ENCODE measurements at places on chromosomes 6 and 20. TPM values are rescaled to one million over a fixed set of nuclear protein-coding genes. Genes with fewer than 3 reads are reported as not detected.
A peak's percentile ranks its signal among the peaks of the same experiment; 100 is the strongest.

GRCh38 chr6:169391473-169392071 lies 137.9 kb upstream of the THBS2 start:
- no peak for DNase-seq
- no peak overlapping the region for H3K27ac ChIP-seq
- H3K27me3 ChIP-seq: peaks cover 70% of the 10 kb centered on the region

- no peak overlapping the region for H3K4me3 ChIP-seq
- no peaks in the 10 kb centered on the region for H3K4me1 ChIP-seq
- H3K27ac ChIP-seq: no peak overlapping the region
Measured at GRCh38 chr6:145367149-145367548, 368.2 kb downstream of the EPM2A start.

- H3K27me3 ChIP-seq: no peaks in the 10 kb centered on the region
- no peak overlapping the region for H3K4me3 ChIP-seq
- H3K36me3 ChIP-seq: peaks cover 84% of the 10 kb centered on the region
- no peak overlapping the region for H3K27ac ChIP-seq
Measured at GRCh38 chr6:112160745-112161144, 73.4 kb downstream of the FAM229B start.

DNA sequence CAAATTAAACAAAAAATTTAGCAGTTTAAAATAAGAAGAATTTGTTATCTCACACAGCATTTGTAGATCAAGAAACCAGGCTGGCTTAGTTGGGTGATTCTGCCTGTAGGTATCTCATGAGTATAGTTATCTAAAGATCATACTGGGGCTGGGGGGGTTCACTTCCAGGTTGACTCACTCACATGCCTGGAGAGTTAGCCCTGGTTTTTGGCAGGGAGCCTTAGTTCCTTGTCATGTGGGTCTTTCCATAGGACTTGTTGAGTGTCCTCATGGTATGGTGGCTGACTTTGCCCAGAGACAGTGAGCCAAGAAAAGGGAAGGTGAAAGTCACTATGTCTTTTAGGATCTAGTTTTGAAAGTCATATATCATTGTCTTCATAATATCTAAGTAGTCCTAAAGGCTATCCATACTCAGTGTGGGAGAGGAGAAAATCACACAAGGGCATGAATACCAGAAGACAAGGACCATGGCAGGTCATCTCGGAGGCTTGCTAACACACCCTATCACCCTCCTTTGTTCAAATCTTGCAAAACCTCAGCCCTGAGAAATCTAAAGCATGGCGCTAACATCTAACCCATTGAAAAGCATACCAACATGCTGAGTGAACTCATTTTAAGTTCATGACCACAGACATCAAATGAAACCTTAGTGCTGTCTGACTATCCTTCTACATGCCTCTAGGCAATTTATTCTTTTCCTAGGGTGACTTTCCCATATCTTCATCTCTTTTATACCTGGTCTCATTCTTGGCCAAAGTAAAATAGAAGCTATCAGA lies 39.2 kb downstream of the CYP24A1 start:
- H3K27ac ChIP-seq: peak overlapping the region; percentile 99
- peak; percentile 68 for DNase-seq
- H3K4me1 ChIP-seq: peaks cover 47% of the 10 kb centered on the region
- no peaks in the 10 kb centered on the region for H3K27me3 ChIP-seq

GRCh38 chr20:22687676-22688349 lies 103.4 kb upstream of the FOXA2 start:
- H3K27ac ChIP-seq: no peak overlapping the region
- no peaks in the 10 kb centered on the region for H3K4me1 ChIP-seq
- no peaks in the 10 kb centered on the region for H3K27me3 ChIP-seq
- DNase-seq: no peak
- H3K4me3 ChIP-seq: no peak overlapping the region
- H3K36me3 ChIP-seq: no peaks in the 10 kb centered on the region

- no peak overlapping the region for H3K27ac ChIP-seq
- H3K36me3 ChIP-seq: no peaks in the 10 kb centered on the region
- no peaks in the 10 kb centered on the region for H3K27me3 ChIP-seq
- peaks cover 7% of the 10 kb centered on the region for H3K4me1 ChIP-seq
- H3K4me3 ChIP-seq: no peak overlapping the region
- DNase-seq: no peak
Measured at GRCh38 chr6:24589334-24589733, 56.7 kb downstream of the KIAA0319 start.

DNA sequence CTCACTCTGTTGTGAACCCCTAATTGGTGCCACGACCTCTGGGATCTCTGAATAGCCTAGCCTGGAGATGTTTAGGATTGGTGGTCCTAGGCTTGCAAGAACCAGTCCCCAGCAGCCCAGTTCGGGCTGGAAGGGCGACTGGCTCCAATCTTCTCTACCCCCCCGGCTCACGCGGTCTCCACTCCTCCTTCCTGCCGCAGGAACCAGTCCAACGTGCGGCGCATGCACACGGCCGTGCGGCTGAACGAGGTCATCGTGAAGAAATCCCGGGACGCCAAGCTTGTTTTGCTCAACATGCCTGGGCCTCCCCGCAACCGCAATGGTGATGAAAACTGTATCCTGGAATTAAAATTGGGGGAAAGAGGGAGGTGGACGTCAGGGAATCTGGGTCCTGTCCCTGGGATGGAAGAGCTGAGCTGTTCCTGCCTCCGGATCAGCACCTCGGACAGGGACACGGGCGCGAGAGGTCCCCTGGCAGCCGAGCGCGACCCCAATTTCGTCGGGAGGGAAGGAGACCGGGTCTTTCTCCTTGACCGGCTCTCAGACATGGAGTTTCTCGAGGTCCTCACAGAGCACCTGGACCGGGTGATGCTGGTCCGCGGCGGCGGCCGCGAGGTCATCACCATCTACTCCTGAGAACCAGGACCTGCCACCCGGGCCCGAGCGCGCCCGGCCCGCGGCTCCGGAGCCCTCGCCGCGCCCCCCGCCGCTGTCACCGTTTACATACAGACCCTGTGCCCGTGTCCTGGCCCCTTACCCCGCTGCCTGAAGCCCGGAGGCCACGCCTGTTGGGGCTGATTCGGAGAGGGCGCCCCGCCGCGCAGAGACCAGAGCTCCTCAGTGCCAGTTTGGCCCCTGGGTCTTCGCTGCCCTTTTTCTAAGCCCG lies 28.2 kb downstream of the SLC12A5 start:
- H3K4me1 ChIP-seq: no peaks in the 10 kb centered on the region
- H3K27me3 ChIP-seq: no peaks in the 10 kb centered on the region
- H3K4me3 ChIP-seq: no peak overlapping the region
- no peak overlapping the region for H3K27ac ChIP-seq
- 0 out of 2 replicates have a peak, but pooled peaks cover 1% of the 10 kb centered on the region for H3K36me3 ChIP-seq

ORC3 gene
- total RNA-seq: 24.3 TPM

DNA sequence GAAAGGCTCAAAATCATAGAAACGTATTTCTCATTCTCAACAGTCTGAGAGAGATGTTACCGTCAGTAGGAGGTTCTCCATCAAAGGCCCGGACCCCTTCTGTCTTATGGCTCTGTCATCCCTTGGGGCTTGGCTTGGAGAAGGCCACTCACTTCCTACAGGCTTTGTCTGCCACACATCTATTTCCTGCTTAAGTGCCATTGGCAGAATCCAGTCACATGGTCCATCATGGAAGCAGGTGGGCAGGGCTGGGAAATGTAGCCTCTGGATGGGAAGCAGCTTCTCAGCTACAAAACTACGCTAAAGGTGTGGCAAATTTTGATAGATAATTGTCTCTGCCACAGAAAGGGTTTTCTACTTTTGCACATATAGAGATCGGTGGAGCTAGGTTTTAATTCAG lies 12.6 kb upstream of the ZFP64 start:
- no peaks in the 10 kb centered on the region for H3K36me3 ChIP-seq
- no peak for DNase-seq
- H3K27ac ChIP-seq: no peak overlapping the region
- no peak overlapping the region for H3K4me3 ChIP-seq
- no peaks in the 10 kb centered on the region for H3K27me3 ChIP-seq

BCAS4 gene
- 12.4 TPM for total RNA-seq

DNA sequence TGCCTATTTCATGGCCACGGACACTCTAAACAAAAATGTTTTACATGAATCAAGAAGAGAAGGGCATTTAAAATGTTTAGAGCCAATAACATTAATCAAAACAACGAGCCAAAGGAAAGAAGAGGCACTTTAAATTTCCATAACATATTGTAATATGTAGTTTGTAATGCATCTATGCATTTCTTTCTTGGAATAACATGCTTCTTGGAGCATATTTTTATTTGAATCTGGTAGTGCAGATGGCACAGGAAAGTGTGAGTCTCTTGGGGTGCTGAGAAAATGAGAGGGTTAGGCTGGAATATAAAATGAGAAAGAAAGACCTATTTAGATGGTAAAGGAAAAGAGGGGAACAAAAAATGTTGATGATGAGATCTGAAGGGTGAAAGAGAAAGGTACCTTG lies 305.4 kb downstream of the BTBD3 start:
- H3K27me3 ChIP-seq: no peaks in the 10 kb centered on the region
- no peaks in the 10 kb centered on the region for H3K4me1 ChIP-seq
- H3K4me3 ChIP-seq: no peak overlapping the region
- no peaks in the 10 kb centered on the region for H3K36me3 ChIP-seq
- H3K27ac ChIP-seq: no peak overlapping the region

DNA sequence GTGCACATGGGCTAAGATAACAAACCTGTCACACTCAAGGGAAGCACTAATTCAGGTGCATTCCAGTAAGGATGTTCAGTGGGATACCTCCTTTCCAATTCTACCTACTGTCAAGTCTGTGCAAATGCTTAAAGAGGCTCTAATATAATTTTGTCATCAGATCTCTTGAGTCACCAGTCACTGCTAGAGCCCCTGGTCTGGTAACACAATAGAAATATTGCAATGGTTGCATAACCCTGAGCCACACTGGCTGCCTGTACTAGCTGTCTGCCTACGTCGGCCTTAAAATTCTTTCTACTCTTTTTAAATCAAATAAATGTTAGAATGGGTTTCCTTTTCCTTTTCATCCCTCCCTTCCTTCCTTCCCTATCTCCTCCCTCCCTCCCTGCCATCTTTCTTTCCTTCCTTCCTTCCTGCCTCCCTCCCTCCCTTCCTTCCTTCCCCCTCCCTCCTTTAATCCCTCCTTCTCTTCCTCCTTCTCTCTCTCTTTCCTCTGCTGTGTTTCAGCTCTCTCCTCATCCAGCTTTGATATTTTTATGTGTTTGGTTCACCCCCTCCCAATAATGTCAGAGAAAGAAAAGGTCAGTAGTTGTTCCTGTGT lies 28.1 kb upstream of the OLIG3 start:
- no peaks in the 10 kb centered on the region for H3K4me1 ChIP-seq
- H3K27ac ChIP-seq: no peak overlapping the region
- DNase-seq: no peak
- peaks cover 7% of the 10 kb centered on the region for H3K27me3 ChIP-seq

LGSN gene
- total RNA-seq: not detected

DNA sequence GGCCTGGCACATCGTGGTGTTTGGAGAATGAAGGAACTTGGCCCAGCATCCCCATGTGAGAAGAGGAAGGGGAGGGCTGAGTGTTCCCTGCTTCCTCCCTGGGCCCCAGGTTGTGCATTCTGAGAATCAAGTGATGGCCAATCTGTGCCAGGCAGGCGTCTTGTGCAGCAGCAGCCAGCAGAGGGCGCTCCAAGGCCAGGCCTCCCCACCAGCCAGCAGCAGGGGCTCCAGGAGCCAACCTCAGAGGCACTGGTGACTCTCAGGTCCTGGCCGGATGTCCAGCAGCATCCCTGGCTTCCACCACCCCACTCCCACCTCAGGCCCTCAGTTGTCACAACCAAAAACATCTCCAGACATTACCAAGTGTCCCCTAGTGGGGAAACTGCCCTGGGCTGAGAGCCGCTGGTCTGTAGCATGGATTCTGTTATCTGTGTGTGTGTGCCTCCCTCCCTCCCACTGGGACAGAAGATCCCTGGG lies 192.0 kb downstream of the PREX1 start:
- H3K4me1 ChIP-seq: peaks cover 15% of the 10 kb centered on the region
- H3K36me3 ChIP-seq: no peaks in the 10 kb centered on the region
- H3K27me3 ChIP-seq: no peaks in the 10 kb centered on the region
- H3K4me3 ChIP-seq: no peak overlapping the region
- H3K27ac ChIP-seq: no peak overlapping the region
- DNase-seq: peak; percentile 77

DNA sequence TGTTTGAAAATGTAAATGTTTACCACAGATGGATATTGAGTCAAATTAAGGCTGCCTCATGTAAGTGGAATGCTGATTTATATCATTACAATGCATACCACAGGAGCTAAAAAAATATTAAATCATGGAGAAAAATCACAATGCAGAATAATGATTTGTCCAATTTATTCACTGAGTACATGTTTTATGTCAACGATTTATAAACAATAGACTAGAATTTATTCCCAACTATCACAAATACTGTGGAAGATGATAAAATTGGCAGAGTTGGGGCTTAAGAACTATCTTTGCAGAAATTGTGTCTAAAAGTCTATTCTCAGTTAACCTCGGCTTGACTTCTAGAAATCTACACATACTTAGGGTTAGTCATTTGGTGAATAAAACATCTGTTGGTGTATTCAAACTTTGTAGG lies 472.1 kb upstream of the MARCKS start:
- H3K4me3 ChIP-seq: no peak overlapping the region
- H3K4me1 ChIP-seq: no peaks in the 10 kb centered on the region
- no peaks in the 10 kb centered on the region for H3K27me3 ChIP-seq
- no peak overlapping the region for H3K27ac ChIP-seq
- DNase-seq: no peak
- no peaks in the 10 kb centered on the region for H3K36me3 ChIP-seq

CDSN gene
- 1.0 TPM for total RNA-seq

DNA sequence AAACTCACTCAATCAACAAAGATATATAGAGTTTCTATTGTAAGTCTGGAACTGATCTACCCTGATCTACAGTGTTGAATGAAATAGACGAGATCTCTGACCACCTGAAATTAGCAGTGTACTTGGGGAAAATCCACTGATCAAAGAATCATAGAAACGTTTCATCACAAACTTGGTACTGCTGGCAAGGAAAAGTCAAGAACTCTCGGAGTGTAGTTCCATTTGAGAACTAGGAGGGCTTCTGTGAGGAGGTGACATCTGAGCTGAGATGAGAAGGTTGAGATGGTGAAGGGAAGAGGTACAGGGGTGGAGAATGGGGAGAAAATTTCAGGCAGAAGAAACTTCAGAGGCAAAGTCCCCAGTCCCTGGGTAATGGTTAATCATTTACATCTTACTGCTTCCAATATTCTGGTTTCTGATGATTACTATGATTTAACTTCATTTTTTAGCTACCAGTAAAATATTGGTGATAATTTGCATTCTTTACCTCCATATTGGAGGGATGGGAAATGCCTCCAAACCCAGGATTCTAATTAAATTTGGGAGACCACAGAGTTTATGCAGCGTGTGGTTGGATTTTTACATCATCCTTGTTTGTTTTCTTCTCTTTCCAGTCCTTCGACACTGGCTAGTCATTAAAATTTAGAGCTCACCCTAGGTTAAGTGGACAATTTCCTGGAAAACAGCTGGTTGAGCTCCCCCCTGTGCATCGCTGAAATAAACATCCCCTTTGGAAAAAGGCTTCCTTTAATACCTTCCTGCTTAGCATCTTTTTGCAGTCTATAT lies 191.9 kb downstream of the BCAS1 start:
- H3K27me3 ChIP-seq: no peaks in the 10 kb centered on the region
- no peak for DNase-seq
- H3K36me3 ChIP-seq: no peaks in the 10 kb centered on the region
- H3K27ac ChIP-seq: no peak overlapping the region
- H3K4me1 ChIP-seq: peaks cover 12% of the 10 kb centered on the region
